ENCODE measurements at places on chromosomes 4 and X.
A peak's percentile ranks its signal among the peaks of the same experiment; 100 is the strongest.

GRCh38 chrX:154516656-154517100 lies 646 bp upstream of the FAM3A start:
- peak; percentile 14 for DNase-seq

GRCh38 chr4:153549405-153549804 lies 83.2 kb downstream of the TMEM131L start:
- no peak for DNase-seq

- DNase-seq = peak; percentile 65
These were observed 76.7 kb downstream of the SLC4A4 start for GRCh38 chr4:71415491-71415890.

- no peak for DNase-seq
These were observed 31.5 kb upstream of the PUDP start for GRCh38 chrX:7179446-7179845.

DNA sequence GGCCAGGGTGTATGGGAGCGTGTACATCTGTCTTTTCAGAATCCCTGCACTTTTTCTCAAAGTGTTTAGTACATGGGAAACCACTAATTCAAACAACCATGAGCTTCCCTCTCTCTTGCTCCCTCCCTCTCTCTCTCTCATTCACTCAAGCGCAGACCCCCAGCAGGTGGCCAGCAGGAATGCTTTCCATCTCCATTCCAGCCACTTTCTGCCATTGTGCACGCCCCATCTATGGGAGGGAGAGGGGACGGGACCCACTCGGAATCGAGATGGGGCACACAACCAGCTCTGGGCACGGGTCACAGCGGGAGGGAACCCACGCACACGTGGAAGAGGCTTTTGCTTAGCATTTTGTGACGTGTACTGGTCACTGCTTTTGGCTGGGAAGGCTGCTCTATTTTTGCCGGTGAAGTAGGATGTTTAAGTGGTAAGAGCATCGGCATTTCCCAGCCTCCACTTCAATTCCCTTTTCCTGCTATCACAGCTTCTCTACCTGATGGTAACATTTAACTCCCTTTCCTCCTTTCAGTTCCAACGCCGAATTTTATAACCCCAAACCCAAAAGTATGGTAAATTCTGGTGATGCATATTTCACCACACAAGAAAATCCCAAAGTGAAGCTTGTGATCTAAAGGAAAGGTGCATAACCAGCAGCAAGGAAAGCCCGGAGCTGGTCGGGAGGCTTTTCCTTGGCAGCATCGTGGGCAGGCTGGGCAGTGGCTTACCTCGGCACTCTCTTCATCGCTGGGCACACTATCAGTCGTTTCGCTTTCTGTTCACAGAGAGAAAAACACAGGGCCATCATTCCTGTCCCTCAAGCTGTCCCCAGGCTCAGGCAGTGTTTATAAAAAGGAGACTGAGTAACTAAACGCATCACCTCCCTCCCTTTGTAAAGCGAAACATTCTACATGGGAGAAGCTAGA lies 84.1 kb downstream of the IRF2 start:
- DNase-seq = no peak

GRCh38 chr4:82780752-82781231 lies 17.8 kb downstream of the SCD5 start:
- peak; percentile 81 for DNase-seq

GRCh38 chr4:6460876-6461275 lies 11.5 kb downstream of the PPP2R2C start:
- no peak for DNase-seq

- peak; percentile 46 for DNase-seq
These were observed 605.2 kb upstream of the NR3C2 start for GRCh38 chr4:149047368-149047767.

DNA sequence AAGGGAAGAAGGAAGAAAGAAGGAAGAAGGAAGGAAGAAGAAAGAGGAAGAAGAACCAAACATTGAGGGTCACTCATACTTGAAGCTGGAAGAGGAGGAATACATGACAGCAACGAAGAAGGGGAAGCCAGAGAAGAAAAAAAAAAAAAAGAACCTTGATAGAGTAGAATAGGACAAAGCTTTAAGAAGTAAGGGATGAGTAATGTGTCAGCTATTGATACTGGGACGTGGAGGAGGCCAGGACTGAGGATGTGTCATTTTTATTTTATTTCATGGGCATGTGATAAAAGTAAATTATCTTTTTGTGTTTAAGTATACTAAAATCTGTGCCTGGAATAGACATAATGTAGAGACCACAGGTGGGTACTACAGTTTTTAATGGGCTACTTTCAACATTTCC lies 6.4 kb downstream of the EDA2R start:
- peak; percentile 29 for DNase-seq

DNA sequence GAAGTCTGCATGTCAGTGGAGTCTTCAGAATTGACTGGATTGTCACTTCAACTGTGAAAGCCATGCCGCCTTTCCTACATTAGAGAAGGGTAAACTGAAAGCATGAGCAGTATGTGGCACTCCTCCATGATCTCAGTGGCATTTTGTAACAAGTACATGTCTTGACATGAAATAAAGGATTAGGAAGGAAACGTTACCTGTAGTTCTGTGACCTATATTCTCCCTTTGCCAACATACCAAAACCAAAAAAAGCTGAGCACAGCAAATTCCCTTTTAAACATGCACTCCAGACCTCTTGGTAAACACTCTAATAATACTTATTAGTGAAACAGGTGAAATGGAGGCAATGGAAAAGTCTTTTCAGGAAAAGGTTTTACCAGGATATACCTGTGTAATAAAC lies 344.2 kb downstream of the GRIA2 start:
- DNase-seq = no peak

DNA sequence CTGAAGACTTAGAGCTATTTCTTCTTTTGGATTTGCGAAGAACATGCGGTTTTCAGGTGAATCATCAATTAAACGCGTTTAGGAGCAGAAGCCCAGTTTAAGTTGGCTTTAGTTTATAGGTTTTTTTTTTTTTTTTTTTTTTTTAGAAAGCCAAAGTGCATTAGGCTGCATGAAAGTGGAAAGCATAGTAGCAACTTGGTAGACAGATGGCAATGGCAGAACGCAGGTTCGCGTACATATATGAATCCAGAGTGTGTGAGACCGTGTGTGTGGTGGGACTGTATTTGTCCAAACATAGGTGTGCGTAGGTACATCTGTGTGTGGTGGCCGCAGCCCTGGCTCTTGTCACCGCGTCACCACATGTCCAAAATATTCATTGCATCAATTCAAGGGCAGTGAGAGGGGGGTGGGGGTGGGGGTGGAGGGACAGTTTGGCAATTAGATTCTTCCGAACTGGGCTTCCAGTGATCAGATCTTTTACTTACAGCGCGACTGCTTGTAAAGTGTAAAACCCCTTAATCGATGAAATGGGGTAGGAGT lies 901 bp downstream of the JADE1 start:
- DNase-seq = no peak

GRCh38 chr4:102362922-102363432 lies 17.7 kb upstream of the SLC39A8 start:
- DNase-seq = no peak

DNA sequence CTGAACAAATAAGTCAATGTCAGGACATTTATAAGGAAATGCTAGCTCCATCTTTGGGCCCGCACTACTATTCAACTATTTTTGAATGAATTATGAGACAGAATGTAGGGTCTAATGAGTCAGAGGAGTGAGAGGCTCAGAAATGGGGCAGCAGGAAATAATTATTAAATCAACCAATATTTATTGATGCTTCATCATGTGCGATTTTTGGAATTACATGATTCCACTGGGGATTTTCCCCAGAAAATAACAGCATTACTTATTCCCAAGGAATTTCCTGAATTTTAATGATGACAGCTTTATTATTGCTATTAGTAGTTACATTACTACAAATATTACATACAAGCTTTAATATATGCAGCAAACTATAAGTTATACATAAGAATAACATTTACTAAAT lies 49.3 kb upstream of the PHF8 start:
- peak; percentile 47 for DNase-seq
